ENCODE measurements at places on chromosomes 2 and 18.

DNA sequence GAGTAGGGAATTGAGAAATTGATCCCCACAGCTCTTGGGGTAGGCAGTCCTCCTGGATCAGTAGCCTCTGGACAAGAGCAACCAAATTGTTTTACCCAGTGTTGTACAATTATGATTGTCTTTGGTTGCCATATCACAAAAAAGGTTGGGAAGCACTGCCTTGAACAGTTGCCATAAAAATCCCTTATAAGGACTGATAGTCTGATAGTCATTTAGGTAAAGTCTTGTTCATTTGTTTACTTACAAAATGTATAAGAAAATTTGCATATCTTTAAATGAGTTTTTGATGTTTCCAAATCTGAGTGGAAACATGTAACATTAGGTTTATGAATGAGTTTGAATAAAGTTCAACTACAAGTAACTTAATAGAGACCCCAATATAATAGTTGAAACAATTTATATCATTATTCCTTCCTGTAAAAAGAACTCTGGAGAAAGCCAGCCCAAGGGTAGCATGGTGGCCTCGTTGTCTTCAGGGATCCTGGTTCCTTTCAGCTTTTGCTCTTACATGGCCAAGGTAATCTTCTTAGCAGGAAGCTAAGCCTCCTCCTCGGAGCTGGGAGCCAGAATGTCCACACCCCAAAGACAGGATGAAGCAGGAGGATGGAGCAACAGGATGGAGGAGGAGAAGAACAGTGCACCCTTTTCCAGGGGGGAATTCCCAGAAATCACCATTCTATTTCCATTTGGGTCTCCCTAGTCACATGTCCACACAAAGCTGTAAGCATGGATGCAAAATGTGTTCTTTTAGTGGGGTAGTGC, 35.7 kb upstream of the NEMP2 start:
- DNase-seq: no peak

DNA sequence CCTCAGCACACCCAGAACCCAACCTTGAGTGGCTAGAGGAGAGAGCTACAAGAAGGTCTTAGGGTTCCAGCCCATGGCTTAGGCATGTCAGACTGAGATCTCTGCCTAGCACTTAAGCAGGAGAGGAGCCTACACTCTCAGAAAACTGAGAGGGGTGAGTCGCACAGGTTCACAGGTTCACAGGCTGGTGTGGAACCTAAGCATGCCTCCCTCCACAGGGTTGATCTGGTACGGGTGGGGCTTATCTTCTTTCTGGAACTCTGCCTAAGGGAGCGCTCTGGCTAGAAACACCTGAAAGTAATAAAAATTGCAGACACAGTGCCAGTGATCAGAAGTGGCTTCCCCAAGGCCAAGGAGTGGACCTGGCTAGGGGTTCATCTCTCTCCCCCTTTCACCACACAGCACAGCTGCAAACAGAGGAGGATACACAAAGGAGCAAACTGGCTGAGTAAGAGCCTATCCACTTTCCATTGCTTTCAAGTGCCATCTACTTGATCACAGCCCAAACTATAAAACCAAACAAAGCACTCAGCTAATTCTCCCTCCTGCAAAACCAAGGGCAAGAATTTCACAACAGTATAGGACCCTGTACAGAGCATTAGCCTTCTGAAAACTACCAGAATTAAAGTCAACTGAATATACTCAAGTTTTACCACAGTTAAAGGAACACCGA, 481.9 kb upstream of the SETBP1 start:
- no peak for DNase-seq

DNA sequence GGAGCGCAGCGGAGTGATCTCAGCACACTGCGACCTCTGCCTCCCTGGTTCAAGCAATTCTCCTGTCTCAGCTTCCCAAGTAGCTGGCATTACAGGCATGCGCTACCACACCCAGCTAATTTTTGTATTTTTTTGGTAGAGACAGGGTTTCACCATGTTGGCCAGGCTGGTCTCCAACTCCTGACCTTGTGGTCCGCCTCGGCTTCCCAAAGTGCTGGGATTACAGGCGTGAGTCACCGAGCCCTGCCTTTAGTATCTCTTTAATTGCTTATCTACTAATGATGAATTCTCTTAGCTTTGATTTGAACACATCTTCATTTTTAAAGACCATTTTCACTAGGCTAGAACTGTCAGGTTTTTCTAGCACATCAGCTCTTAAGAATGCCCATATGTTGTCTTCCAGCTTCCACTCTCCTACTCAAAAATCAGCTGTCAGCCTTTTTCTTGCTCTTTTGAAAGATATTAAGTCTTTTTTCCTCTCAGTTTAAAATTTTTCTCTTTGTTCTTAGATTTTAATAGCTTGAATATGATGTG, 16.1 kb upstream of the MFSD2B start:
- DNase-seq: no peak

GRCh38 chr2:198452327-198452726, 647.9 kb downstream of the PLCL1 start:
- no peak for DNase-seq

GRCh38 chr2:207253666-207254345, 88.1 kb upstream of the KLF7 start:
- no peak for DNase-seq

DNA sequence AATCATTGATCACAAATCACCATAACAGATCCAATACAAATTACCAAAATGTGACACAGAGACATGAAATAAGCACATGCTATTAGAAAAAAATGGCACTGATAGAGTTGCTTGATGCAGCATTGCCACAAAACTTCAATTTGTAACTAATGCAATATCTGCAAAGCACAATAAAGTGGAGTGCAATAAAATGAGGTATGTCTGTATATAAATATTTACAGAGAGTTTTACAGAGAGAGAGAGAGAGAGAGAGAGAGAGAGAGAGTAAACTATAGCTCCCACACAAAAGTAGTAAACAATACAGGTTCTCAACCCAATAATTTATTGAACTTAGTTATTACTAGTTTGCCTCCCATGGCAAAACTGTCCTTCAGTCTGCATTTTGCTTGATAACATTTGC, 1807.0 kb downstream of the SUCLG1 start:
- no peak for DNase-seq

DNA sequence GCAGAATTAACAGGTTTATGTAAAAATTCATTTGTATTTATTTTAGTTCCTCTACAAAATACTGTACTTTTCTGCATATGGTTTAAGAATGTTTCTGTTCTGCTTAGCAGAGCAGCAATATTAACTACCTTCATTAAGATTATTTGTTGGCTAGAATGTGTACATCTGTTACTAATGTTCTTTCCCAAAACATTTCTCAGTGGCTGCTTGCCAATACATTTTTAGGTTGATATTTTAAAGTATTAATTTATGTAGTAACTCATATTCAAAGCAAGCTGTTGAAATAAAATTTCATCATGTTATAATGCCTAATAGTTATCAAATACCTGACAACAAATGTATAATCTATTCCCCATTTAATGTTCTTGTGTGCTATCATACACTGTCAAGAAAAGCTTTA, 40.3 kb downstream of the PRKD3 start:
- DNase-seq: no peak

GRCh38 chr2:169933124-169933711, 106.0 kb downstream of the UBR3 start:
- no peak for DNase-seq

- DNase-seq: no peak
Observed at GRCh38 chr2:114762376-114762775, 319.9 kb downstream of the DPP10 start.

- no peak for DNase-seq
Observed at GRCh38 chr2:233003658-233004555, 9.1 kb downstream of the NGEF start.

- DNase-seq: no peak
Observed at GRCh38 chr2:8281950-8282857, 399.7 kb upstream of the ID2 start.

- no peak for DNase-seq
Observed at GRCh38 chr2:221197225-221197856, 374.8 kb downstream of the EPHA4 start.

DNA sequence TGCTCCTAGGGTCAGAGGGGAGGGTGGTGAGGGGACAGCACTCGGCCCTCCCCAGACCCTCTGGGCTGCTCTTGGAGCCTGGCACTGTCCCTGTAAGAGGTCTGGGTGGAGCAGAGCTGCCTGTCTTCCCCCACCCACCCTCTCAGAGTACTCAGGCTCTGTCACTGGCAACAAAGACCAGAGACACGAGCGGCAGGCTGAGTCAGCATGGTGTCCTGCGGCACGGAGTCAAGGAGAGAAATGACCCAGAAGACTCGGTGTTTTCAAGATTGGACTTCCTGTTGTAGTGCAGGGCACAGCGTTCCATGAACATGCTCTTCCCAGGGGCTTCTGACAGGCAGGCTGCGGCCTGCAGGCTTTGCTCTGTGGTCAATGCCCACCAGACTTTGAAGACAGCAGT, 19.9 kb downstream of the SIGLEC15 start:
- no peak for DNase-seq

DNA sequence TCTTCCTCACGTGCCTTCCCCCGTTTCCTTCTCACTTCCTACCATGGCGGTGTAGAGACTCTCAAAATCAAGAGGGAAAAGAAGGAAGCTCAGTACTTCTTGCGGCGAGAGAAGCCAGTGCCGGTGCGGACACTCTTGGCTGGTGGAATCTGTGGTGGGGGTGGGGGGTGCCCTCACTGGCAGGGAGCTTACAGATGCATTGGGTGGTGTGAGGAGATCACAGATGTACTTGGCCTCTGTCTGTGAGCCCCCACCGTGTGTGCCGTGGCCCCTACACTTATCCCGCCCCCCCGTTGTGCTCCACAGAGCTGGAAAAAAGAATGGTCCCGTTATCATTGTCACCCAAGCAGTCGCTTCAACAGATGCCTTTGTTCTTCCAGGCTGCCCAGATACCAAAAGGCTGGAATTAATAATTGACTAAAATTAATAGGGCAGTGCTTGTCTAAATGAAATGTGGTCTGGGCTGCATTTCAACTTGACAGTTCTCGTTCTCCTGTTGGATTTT, 79.8 kb downstream of the VAPA start:
- no peak for DNase-seq

DNA sequence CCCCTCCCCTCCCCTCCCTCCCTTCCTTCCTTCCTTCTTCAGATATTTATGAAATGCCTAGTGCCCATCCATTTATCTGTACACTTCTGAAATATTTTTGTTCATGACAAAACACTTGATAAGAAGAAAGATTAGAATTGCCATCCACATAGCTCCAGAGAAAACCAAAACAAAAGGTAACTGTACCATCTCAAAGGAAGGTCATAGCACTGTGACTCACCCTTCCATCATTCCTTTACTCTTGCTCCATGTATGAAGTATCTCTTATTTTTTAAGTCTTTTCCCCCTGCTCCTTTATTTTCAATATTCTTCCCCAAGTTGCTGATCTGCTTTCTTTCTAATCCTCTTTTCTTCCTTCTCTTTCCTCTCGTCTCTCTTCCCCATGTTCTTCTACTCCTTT, 9.9 kb downstream of the CNTNAP5 start:
- DNase-seq: no peak

DNA sequence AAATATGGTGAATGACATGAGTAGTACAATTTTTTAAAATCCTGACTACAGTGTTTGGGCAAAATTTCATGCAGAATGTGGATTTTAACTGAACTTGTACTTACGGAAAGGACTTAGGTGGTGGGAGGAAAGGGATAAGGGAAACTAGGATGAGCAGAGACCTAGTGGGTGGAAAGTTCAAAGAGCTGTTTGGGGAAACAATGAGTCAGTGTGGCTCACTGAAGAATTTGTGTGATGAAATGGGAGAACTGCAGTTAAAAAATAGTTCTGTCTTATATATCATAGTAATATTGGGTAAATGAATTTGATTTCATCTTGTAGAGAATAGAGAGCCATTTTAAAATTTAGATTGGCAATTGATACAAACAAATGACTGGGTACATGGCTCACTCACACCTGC, 220.1 kb upstream of the CTAGE1 start:
- no peak for DNase-seq

GRCh38 chr2:119746836-119747686, 12.7 kb upstream of the PTPN4 start:
- DNase-seq: no peak

GRCh38 chr18:61653823-61654551, 238.8 kb downstream of the RNF152 start:
- DNase-seq: no peak

- DNase-seq: no peak
Observed at GRCh38 chr2:179636995-179637394, 224.4 kb downstream of the ZNF385B start.

DNA sequence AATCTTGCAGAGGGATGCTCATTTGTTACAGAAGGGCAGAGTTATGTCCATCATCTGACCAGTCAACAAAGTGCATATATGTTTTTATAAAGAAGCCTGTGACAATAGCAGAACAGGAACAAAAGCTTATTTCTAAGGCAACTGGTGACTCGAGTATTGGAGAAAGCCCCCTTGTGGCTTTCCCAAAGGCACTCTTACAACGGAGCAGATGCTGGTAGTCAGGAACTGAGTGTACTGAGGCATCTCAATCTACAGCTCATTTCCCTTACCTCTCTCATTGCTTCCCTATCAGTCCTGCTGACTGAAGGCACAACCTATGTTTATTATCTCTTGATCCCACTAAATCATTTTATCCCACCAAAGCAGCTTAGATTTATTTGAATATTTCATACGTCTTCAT, 557.1 kb upstream of the CHAC2 start:
- no peak for DNase-seq

GRCh38 chr2:75066121-75066902, 107.9 kb downstream of the POLE4 start:
- DNase-seq: no peak

GRCh38 chr2:29443151-29443550, 327.9 kb downstream of the CLIP4 start:
- DNase-seq: no peak

- no peak for DNase-seq
Observed at GRCh38 chr2:105376789-105377240, 22.0 kb downstream of the FHL2 start.

DNA sequence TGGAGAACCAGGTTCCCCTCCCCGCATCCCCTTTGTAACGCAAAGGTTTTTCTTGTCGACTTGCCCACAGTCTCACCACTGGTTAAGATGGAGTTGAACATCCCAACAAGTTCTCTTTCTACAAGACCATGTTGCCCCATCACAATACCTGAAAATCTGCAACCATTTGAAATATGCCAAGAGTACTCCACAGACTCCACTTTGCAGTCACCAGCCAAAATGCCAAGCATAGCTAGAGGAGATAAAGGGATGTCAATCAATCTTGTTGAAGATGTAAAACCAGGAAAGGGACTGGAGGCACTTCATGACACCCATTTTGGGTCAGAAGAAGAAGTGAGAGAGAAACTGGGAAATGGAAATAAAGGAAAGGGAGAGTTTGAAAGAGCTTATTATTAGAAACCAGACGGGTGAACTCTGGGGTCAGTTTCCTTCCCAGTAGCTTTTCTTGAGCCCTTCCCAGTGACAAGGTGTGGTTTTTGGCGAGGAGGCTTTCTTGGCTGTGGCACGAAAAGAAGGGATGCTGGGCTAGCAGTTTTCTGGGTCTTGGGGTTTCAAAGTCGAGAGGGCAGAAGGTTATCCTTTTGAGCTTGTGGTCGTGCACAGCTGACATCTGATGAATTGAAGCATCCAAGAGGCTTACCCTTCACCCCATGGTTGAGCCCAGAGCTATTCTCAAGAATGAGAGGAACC, 79.3 kb downstream of the ACAA2 start:
- no peak for DNase-seq

- no peak for DNase-seq
Observed at GRCh38 chr18:59374128-59374527, 15.1 kb upstream of the LMAN1 start.

GRCh38 chr2:10220045-10220901, 82.4 kb upstream of the HPCAL1 start:
- DNase-seq: no peak

- no peak for DNase-seq
Observed at GRCh38 chr2:37167636-37168180, 10.9 kb upstream of the EIF2AK2 start.
